ENCODE measurements at places on chromosomes 7 and 10.

DNA sequence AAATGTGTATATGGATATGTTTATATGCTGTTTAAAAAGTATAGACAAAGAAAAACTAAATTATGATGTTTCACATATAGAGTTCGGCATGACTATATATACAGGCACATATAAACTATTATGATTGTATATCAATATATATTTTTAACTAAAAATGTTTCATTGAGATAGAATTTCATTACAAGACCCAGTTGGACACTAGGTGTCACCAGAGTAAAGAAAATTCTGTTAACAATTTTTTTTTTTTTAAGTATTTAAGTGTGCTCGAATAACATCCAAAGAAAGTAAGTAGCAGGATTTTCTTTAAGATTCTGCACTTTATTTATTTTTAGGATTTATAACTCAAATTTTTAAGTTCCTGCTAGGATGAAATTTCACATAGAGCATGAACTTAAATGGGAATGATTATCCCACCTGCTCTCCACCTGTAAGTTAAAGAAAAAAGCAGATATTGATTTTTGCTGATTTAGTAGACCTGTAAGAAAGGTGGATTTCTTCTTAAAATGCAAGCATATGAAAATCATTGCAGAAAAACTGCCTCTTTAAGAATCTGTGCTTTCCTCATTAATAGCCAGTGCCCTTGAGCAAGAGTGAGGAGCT lies 961.5 kb downstream of the PCDH15 start:
- DNase-seq = no peak

- DNase-seq = no peak
These were observed 96.7 kb downstream of the SFMBT2 start for GRCh38 chr10:7314170-7314569.

GRCh38 chr10:85493703-85494102 lies 872.9 kb downstream of the GRID1 start:
- DNase-seq = no peak

DNA sequence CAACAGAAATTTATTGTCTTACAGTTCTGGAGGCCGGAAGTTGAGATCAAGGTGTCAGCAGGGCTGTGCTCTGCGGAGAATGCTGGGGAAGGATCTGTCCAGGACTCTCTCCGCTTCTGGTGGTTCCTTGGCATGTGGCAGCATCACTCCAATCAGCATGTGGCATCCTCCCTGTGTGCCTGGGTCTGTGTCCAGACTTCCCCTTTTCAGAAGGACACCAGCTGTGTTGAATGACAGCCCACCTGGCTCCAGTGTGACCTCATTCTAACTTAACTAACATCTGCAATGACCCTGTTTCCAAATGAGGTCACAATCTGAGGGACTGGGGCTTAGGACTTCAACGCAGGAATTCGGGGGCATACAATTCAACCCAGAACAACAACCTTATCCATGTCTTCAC lies 141.9 kb downstream of the BMS1 start:
- DNase-seq = no peak

DNA sequence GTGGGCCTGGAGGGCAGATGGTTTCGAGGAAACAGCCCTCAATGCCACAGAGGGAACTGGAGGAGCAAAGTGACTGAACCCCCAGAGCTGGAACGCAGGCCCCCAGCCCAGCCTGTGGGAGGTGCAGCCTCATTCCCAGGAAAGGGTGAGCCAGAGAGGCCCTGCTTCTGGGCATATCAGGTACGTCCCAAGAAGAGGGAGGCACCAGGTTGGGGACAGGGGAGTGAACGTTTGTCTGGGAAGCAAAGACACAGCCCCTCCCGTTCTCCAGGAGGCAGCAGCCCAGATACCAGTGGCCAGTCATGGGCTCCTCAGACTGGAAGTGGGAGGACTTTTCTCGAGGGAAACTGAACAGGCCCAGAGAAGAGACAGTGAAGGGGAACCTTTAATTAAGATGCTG lies 74.3 kb upstream of the RET start:
- no peak for DNase-seq

DNA sequence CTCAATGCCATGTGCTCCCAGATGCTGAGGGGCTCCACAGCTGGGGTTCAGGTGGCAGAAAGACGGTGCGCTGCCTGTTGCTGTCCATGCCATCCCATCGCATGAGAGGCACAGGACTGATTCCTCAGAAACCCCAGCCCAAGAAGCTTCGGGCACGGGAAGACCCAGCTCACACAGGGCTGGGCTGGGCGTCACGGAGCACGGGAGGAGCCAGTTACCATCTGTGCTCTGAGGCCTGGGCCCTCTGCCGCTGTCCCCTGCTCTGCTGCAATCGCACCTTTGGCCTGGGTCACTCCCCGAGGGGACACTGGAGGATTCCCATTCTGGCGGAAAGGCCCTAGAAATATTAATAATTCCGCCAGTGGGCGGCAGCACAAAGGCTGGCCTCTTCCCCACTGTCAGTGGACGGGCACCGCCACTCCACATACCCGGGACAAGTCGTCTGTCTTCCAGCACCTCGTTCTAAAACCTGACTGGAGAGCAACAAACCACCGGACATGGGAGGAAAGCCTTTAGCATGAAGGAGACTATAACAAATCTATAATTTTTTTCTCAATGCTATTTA lies 92.1 kb downstream of the PIP4K2A start:
- no peak for DNase-seq

GRCh38 chr7:27608776-27609495 lies 53.7 kb downstream of the HIBADH start:
- DNase-seq = no peak

DNA sequence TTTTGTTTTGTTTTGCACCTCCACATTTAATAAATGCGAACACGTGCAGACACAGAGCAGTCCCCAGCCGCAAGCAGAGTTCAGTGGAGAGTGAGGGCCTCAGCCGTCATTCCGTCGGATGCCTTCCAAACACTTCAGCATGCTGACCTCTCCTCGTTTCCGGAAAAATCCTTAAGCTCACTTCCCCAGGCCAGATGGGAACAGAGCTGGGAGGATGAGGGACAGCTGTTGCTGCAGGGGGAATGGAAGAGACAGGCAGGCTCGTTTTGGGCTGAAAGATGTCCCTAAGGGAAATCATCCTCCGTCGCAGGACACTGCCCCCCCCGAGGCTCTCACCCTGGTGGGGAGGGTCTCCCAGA lies 17.2 kb upstream of the FGFR2 start:
- no peak for DNase-seq

DNA sequence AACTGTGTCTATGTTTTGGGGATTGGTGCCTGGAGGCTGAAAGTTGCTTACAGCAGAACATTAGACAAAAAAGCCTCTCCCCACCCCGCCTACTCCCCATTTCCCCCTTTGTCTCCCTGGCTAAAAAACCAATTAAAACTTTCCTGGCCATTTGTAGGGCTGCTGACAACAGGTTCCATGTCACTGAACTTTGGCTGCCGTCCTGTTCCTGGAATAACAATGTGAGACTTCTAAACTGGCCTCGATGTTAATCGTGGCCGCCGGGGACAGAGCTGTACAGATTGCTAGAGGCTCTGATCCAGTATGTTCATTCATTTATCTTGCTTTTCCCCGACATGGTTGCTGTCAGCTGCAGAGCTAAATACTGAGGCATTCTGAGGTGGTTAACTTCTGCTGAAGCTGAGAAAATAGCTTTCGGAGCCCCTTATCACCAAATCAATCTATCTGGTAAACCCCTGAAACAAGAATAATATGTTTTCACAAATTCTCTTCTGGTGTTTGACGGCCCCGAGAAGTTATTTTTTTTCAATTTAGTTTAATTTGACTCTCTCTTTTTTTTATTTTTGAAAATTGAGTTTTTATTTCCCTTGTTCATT lies 271.6 kb downstream of the GFRA1 start:
- no peak for DNase-seq

DNA sequence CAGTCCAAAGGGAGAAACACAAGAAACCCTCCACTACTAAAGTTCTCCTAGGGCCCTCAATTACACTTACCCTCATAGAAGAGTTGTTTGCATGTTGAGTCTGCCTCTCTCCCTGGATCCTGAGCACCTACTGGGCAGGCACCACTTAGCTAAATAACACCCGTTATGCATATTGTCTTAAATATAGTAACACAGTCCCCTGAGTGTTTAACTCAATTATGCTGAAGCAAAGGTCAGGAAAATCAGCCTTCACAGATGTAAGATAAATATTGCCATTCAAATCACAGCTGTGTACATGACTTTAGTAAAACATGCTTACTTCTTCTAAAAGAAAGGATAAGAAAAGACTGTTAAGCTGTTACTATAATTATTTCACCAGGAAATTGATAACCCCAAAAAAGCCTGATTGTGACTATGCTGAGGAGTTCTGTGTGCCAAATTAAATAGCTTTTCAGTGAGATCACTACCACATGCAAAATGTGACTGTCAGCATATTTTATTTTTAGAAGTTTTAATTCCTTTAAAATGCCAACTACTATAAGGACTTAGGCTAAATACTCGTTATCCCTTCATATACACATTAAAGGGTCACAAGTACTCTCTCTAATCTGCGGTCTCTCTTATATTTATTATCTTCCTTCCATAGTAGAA lies 733.9 kb upstream of the PHF14 start:
- no peak for DNase-seq

GRCh38 chr7:101559586-101559985 lies 69.5 kb downstream of the MYL10 start:
- no peak for DNase-seq

- DNase-seq = no peak
These were observed 280.4 kb upstream of the TCERG1L start for GRCh38 chr10:131591936-131592335.

GRCh38 chr7:41942468-41943093 lies 239.7 kb upstream of the INHBA start:
- DNase-seq = no peak

GRCh38 chr10:98321186-98321780 lies 53.3 kb upstream of the LOXL4 start:
- DNase-seq = no peak

- no peak for DNase-seq
These were observed 2.8 kb downstream of the GTPBP10 start for GRCh38 chr7:90349305-90349704.

Measured in CD4-positive, alpha-beta T cell treated with Interleukin-6 for 4 hours (primary cell).